ENCODE measurements at places on chromosomes 11 and 22.

GRCh38 chr11:120909676-120910416 lies 114.1 kb upstream of the TBCEL start:
- no peak for DNase-seq

DNA sequence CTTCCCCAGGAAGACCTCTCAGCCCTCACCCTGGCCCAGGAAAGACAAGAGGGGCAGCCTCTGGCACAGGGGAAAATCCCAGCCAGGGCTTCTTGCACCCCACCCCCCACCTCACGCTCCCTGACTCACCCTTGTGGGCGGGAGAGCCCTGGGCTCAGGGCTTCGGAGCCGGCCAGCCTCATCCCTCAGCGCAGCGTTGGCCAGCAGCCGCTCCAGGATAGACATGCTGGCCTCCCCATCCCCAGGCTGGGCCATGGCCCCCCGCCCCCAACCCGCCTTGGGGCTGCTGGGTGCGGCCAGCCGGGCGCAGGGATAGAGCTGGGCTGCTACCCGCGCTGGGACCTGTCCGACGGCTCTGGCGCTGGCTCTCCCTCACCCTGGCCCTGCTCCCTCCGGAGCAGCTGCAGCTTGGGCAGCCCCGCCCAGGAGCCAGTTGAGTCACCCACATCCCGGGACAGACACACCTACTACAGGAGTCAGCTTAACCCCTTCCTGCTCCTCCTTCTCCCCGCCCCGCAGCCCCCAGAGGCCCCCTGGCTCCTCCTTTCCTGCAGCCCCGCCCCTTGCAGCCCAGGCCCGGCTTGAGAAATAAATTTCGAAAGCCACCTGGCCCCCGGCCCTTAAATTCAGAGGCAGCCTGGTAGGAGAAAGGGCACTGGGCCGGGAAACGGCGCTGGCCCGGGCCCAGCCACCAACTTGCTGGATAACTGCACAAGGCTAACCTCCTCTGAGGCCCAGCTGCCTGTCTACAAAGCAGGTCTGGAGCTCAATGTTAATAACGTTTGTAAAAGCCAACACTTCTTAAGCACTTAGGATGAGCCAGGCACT lies 13.4 kb downstream of the TNKS1BP1 start:
- peak; percentile 81 for DNase-seq

DNA sequence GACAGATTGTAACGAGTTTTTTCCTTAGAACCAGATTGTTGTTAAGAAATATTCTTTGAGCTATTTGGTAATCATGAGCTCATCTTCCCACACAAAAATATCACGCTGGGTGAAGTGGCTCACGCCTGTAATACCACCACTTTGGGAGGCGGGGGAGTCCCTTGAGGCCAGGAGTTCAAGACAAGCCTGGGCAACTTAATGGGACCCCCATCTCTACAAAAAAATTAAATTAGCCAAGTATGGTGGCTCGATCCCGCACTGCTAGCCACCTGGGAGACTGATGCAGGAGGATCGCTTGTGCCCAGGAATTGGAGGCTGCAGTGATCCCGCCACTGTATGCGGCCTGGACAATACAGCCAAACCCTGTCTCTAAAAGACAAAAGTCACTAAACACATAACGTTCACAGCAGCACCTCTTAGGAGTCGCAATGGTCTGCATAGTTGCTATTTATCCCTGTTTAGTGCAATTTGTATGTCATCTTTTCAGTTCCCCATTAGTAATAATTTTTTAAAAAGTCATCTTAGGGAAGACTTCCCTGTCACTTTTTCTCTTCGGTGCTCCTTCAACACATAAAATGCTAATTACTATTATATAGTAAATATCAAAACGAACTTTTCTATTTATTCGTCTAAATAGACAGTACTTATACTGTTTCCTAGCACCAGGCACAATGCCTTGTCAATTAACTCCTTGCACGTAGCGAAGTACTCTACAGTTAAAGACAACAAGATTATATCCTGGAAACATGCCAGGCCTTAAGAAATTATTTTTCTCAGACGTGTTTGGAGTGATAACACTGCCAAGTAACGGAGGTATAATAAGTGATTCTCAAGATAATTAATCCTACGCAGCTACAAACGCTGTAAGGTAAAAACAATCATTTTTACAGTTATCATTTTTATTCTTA lies 1.1 kb downstream of the ST13 start:
- peak; percentile 3 for DNase-seq

GRCh38 chr22:43625242-43625641 lies 186.9 kb downstream of the EFCAB6 start:
- DNase-seq = no peak

GRCh38 chr22:45823336-45823735 lies 151.7 kb downstream of the ATXN10 start:
- DNase-seq = no peak

DNA sequence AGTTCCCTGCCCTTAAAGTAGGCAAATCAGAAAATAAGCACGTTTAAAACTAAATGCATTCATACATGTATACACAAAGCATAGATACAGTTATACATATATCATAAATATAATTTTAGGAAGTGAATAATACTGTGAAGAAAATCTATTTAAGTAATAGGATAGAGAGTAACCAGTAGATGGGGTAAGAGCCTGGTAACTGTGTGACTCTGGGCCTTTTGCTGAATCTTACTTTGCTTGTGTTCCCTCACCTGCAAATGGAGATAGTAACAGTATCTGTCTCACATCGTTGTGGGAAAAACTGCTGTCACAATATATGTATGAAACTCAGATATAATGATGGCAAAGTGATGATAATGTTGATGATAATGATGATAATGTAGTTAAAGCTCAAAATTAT lies 29.9 kb downstream of the MS4A2 start:
- DNase-seq = peak; percentile 20

DNA sequence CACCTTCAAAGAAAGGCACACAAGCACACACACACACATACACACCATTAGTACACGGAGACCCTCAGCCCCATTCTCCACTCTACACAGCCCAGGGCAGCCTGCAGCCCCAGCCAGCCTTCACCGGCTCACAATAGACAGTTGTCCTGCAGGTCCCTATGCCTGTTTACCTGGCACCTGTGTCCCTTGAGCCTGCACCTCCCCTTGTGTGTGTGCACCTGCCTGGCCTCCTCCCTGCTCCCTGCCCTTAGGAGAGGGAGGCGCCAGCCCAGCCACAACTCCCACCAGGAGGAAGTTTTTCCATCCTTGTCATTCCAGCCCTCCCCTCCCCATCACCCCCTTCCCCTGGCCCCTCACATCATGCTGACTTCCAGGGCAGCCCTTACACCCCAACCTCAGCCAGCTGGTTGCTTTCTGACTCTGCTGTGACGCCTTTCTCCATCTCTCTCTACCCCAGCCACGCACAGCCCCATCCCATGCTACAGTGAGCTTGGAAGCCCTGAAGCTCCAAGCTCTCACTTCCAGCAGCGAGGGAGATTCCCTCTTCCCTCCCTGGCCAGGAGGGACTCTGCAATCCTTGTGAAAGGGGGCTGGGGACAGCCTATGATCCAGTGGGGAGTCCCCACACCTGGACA lies 4.4 kb downstream of the AHNAK start:
- no peak for DNase-seq

GRCh38 chr22:29885610-29886009 lies 2.6 kb downstream of the MTMR3 start:
- no peak for DNase-seq

- peak; percentile 93 for DNase-seq
Observed at GRCh38 chr11:57761301-57762234, at the start of gene CTNND1. TSS of gene CTNND1 (plus strand) at chr11:57761802. CDS start at chr11:57791479, 29,677 bp downstream.

DNA sequence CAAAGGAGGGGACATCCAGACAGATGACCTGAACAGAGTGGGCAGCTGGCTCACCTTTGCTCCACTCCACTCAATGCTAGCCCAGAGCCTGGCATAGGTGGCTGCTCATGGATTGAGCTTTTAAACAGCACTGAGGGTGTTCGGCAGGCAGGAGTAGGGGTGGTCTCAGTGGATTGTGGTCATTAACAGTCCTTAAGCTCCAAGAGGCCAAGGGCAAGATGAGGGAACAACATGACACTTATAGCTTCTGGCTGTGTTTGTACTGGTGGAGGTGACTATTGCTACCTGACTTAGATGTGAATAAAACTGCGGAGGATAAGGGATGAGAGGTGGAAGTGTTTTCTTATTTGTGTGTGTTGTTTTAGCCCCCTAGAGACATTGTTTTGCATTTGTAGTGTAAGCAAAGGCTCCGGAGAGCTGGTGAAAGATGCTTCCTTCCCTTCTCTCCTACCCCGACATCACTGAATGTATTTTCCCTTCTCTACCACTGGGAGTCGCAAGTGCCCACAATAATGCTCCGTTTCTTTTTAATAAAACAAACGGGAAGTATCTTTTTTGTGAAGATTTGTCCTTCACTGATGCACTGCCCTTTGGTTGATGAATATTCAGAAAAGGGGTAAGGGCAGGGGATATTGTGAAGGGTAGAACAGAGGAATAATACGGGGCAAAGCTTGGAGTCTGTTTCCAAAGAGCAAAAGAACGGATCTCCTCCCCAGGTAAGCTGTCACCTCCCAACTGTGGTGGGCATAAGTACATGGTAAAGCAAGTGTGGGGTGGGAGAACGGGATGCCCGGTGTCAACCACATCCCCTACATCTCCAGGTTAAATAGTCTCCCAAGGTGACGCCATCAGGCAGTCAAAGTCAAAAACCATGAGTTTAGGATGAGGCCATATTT lies 27.5 kb upstream of the MTNR1B start:
- peak; percentile 38 for DNase-seq

- DNase-seq = peak; percentile 43
Observed at GRCh38 chr11:66183494-66184048, 84.9 kb upstream of the RAB1B start.

DNA sequence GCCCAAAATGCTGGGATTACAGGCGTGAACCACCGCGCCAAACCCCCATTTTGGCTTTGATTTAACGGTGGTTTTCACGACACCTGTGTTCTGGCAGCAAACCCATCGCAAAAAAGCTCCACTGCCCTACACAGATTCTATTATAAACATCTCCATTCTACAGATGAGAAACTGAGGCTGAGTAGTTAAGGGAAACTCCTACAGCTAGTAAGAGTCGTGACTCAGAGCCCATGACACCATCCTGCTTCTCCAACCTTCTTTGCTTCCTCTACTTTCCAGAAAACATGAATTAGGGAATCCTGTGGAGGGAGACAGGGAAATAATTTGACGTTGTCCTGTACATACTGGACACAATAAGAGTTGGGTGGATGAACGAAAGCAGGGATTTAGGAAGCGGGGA lies 429 bp upstream of the SNX15 start:
- DNase-seq = no peak

DNA sequence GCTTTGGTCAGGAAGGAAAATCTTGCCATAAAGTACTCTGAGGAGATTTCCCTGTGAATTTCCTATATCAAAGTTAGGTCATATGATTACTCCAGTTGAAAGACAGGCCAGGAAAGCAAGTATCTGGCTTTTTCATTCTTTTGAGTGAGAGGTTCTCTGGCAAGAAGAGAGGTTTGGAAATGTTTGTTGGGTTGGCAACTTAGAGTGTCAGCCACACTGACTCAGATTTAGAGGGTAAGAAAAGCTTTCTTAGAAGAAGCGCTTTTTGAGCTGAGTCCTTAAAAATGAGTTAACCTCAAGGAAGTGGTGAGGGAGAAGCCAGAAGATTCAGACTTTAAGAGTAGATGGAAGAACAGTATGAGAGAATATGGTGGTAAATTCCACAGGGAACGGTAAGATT lies 86.1 kb upstream of the BDNF start:
- DNase-seq = no peak

DNA sequence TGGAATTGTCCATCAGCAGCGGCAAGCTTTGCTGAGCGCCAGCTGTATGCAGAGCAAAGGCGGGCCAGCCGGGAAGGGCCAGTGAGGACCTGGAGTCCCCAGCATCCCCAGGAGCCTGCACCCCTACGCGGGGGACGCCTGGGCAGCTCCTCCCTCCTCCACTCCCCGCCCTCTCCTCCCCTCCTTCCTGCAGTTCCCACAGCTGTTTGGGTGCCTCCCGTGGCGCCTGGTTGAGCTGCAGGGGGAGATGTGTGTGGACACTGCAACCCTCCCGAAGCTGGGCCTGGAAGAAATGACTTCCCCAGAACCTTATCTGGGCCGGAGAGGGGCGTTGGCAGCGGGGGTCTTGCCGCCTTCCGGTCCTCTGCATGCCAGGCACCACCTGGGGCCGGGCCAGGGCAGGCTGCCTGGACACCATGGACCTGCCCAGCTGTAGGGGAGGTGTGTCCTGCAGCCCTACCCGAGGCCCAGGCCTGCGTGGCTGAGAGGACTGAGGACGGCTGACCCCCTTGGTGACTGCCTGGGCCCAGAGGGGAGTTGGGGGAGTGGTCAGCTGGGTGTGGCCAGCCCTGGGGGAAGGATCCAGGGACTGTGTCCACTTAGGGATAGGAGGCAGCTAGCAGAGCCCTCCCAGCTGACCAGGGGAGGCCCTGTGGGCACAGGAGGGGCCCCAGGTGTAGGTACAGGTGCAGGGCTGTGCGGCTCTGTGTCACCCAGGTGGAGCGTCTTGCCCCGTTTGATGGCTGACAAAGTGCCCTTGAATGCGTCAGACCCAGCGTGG lies 16.8 kb upstream of the MUC6 start:
- no peak for DNase-seq

DNA sequence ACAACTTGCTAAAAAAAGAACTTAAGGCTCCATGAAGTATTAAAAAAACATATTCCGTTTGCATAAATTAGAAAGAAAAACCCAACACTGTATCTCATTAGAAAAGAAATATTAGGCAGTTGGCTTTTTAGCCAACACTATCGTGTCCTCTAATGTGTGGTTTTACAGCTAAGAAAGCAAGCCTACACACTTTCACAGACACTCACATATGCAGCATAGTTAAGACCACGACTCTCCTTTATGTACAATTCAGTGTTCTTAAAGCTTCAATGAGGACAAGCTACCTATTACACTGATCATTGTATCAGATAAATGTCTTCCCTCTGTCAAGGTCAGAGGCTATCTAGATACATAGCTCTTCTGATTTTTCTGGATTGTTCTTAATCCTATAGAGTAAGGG lies 80.1 kb downstream of the PICALM start:
- DNase-seq = no peak

DNA sequence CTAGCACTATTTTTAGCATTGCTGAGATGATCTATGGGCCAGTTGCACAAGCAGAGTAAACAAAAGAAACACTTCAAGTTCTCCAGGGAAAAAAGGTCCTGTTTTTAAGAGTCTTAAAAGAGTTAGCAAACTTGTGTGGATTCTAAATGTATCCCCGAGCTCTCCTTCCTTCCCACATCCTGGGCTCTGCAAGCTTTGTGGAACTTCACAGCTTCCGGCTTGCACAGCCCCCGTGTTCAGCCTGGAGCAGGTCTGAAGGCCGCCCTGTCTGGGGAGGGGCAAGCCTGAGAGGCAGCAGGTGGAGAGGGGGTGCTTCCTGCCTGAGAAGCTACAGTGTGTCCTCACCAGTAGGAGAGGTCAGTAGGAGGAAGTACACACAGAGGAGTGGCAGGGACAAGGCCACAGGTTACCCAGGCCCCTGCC lies 35.1 kb upstream of the SUSD2 start:
- peak; percentile 82 for DNase-seq

DNA sequence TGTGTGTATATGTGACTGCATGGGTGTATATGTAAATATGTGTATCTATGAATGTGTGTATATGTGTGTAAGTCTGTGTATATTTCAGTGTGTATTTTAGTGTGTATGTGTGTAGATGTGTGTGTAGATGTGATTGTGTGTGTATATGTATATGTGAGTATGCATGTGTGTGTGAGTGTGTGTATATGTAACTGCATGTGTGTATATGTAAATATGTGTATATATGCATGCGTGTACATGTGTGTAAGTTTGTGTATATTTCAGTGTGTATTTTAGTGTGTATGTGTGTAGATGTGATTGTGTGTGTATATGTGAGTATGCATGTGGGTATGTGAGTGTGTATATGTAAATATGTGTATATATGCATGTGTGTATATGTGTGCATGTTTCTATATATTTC lies 169.9 kb downstream of the MN1 start:
- no peak for DNase-seq

- peak; percentile 98 for DNase-seq
Observed at GRCh38 chr22:19854778-19855503, at the start of the genes GNB1L and RTL10. TSS of gene GNB1L (minus strand) at chr22:19854874. CDS start at chr22:19821355, 33,519 bp downstream. TSS of gene RTL10 (minus strand) at chr22:19854874. CDS start at chr22:19852261, 2,613 bp downstream.

- no peak for DNase-seq
Observed at GRCh38 chr11:79431535-79431934, 9.3 kb downstream of the TENM4 start.
